ENCODE measurements at places on chromosomes 6 and 20. TPM values are rescaled to one million over a fixed set of nuclear protein-coding genes. Genes with fewer than 3 reads are reported as not detected.

The GLP1R gene
- not detected for total RNA-seq

DNA sequence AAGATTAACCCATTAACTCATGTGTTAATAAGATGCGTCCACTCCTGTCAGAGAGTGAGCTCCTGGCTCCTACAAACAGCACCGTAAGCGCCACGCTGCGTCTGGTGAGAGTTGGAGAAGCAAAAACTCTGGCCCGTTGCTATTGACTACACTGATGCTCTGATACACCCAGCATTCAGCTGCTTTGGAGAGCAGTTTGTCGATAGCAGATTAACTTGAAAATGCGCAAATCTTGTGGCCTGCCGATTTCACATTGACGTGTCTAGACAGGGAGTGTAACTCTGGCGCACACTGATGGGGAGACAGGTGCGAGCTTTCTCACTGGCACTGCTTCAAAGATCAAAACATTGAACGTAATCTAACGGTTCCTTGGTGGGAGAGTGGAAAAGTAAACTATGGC, 151.7 kb upstream of the RPS6KA2 start:
- DNase-seq, result no peak

DNA sequence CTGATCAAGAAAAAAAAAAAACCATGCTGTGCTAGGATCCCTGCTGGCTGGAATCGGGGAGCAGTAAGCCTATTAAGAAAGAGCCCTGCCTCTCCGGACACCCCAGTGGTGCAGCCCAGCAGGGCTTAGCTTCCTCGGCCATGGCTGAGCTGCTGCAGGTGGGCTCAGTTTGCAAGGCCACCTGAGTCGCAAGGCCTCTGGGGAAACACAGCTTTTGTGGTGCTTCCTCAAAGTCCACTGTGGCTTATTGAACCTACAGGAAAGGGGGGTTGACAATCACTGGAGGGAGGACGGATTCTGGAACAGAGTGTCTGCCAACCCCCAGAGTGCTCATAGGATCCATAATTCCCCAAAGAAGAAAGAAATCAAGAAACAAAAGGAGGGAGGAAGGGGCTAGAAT, 240.8 kb downstream of the SMOC2 start:
- no peak for DNase-seq

- no peak for DNase-seq
Measured at GRCh38 chr6:73180076-73180738, 45.1 kb downstream of the KHDC1L start.

GRCh38 chr6:167134448-167135328, 11.8 kb downstream of the CCR6 start:
- no peak for DNase-seq
